Cardiac septum (tissue), 1 donor: ENCODE measurements at places on chromosomes 11 and 22.

DNA sequence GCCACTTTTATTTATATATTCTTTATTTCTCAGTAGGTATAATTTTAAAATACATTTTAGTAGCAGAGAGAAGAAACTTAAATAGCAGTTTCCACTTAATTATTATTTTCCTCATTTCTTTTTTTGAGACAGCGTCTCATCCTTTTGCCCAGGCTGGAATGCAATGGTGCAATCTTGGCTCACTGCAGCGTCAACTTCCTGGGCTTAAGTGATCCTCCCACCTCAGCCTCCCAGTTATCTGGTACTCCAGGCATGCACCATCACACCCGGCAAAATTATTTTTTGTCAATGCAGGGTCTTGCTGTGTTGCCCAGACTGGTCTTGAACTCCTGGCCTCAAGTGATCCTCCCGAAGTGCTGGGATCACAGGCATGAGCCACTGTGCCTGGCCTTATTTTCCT lies 38.3 kb downstream of the ATG13 start:
- no peak for DNase-seq

DNA sequence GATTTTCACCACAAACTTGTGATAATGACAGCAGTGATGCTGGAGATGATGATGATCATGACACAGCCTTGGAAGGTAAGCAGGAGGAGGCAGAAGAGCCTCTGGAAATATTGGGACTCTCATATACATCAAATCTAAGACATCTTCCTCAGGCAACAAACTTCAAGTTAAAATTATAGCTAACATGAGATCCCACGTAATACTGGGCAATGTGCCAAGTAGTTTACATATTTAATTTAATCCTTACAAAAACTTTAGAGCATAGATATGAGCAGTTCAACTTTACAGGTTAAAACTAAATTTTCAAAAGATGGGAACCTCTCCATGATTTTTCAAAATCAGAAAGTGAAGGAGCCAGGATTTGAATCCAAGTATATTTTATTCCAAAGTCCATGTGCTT lies 19.0 kb downstream of the OR52B2 start:
- DNase-seq, result no peak

- DNase-seq, result no peak
These were observed 15.2 kb upstream of the TCF20 start for GRCh38 chr22:42285604-42286003.

GRCh38 chr22:19048531-19048930 lies 73.7 kb downstream of the DGCR2 start:
- DNase-seq, result peak; percentile 14

GRCh38 chr11:12567746-12568460 lies 106.3 kb upstream of the TEAD1 start:
- DNase-seq, result no peak

- no peak for DNase-seq
These were observed 29.0 kb downstream of the TXN2 start for GRCh38 chr22:36452250-36452977.

GRCh38 chr11:27513389-27513788 lies 6.8 kb upstream of the LIN7C start:
- DNase-seq, result no peak

DNA sequence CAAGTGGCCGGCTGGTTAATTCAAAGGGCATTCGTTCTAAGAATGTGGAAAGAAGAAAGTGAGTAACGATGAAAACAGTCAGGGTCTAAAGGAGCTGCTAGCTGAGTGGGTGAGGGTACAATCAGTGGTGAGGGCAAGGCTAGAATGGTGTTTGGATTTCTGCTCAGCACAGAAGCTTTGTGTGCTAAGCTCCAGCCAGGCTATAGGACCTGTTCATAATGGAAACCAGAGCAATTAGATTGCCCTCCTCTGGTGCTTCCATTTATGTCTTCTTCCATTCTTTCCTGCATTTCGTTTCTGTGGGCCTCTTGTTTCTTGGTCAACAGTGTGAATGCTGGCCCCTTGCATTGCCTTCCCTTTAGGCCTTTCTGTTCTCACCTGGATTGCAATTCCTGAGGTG lies 572.9 kb upstream of the CHORDC1 start:
- DNase-seq, result no peak

GRCh38 chr11:75077316-75077715 lies 19.4 kb downstream of the OR2AT4 start:
- DNase-seq, result no peak

GRCh38 chr11:28529540-28530410 lies 421.6 kb downstream of the METTL15 start:
- DNase-seq, result no peak

DNA sequence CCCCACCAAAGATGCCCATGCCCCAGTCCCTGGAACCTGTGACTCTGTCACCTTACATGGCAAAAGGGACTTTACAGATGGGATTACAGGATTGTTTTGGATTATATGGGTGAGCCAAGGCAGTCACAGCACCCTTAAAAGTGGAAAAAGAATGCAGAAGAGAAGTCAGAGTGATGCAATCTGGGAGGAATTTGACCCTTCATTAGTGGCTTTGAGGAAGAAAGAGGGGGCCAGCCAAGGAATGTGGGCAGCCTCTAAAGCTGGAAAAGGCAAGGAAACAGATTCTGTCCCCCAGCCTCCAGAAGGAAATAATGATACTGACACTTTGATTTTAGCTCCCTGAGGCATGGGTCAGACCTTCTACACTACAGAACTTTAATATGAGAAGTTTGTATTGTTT lies 257.3 kb upstream of the ISX start:
- DNase-seq, result no peak

DNA sequence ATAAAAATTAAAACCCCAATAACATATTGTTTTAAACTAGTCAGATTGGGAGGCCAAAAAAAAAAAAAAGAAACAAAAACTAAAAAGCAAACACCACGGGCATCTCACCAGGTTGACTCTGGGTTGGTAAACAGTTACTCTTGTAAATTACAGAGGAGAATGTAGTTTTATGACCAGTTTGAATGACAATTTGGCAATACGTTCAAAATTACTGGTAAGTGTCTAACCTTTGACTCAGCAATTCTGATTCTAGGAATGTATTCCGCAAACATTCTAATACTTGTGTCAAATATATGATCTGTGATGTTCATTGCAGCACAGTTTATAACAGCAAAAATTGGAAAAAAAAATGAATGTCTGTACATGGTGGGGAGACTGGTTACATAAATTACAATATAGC lies 1376.0 kb downstream of the TBC1D22A start:
- DNase-seq, result no peak

- DNase-seq, result no peak
These were observed 1.1 kb upstream of the CNTN5 start for GRCh38 chr11:99019696-99020095.

DNA sequence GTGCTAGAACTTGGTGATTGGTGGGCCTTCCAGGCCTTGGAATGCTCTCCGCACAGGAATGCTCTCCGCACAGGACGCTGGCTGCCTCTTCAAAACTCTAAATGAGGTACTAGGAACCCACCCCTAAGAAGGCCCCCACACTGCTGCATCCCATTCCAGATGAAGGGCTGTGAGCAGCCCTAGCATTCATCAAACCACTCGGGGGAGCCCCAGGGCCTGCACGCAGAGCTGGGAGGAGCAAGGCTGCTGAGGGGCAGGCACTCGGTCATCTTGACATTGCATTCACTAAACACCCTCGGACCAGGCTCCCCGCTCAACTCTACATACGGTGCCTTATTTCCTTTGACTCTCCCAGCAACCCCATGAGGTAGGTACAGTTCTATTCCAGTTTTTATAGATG lies 49.2 kb upstream of the EMID1 start:
- peak; percentile 51 for DNase-seq

- no peak for DNase-seq
These were observed 69.4 kb downstream of the PPFIBP2 start for GRCh38 chr11:7583248-7583647.

GRCh38 chr11:85752890-85753581 lies 57.9 kb downstream of the SYTL2 start:
- no peak for DNase-seq

DNA sequence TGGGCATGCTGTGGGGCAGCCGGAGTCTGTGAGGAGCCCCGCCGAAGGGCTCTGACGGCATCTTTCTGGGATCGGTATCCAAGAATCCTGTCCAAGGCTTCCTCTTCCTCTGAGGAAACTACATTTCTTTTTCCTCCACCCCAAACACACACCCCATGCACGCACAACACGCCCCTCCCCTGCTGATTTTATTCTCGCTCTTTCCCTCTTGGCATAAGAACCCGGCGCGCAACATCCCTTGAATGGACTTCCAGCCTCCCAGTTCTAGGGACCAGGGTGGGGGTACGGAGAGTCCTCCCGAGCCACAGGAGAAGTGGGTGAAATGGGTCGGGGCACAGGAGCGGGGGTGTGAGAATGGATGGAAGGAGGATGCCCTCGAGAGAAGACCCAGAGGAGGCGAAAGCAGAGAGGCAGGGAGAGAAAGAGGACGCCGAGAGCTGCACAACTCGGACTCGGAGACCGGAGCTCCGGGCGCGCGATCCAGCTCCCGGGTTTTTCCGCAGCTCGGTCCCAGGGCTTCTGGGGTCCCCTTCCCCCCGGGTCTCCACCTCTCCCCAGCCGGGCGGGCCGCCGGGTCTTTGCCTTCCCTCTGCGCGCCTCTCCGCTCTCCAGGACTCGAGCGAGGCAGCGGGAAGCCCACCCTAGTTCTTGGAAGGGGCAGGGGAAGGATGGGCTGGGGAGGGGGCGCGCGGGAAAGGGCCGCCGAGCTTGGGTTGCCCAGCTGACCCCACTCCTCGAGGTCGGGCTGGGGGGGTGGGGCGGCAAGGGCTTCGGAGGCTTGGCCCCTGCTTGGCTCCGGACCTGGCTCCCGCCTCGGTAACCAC lies 1.5 kb upstream of the LARGE1 start:
- DNase-seq, result peak; percentile 77

DNA sequence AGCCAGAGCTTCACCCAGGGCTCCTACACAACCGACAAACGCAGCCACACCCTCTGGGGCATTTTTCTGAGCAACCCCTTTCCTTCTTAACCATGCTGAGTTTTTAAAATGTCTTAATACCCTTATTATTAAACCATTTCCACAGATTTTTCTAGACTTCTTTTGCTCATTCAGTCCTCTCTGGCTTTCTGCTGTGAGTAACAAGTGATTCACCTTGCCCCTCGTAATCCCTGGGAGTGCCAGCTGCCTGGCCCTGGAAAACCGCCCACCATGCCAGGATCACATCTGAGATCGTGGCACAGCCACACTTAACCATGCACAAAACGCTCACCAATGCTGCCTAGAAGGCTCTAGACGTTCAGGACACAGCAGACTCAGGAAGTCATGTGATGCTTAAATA lies 25.4 kb downstream of the YPEL1 start:
- no peak for DNase-seq

- no peak for DNase-seq
These were observed 71.8 kb downstream of the PIWIL4 start for GRCh38 chr11:94638902-94639373.

DNA sequence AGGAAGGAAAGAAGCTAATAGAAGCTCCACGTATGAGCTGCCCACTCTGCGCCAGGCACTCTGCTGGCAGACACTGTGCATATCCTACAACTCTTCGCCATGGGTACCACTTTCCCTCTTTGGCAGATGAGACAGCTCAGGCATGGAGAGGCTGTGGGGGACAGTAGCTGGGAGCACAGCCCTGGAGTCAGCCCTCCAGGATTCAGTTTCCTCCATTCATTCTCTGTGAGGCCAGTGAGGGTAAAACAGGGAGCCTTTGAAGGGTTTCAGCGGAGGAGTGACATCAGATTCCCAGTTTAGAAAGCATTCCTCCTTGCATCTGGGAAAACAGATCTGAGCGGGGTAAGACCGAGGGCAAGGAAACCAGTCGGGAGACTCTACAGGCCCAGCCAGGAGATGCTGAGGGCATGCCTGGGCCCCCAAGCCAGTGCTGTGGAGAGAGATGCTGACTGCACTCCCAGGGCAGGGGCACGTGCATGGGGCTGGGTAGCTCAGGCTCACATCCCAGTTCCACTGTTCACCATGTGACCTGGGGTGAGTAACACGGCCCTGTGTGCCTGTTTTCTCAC lies 58.3 kb upstream of the EMID1 start:
- peak; percentile 74 for DNase-seq

DNA sequence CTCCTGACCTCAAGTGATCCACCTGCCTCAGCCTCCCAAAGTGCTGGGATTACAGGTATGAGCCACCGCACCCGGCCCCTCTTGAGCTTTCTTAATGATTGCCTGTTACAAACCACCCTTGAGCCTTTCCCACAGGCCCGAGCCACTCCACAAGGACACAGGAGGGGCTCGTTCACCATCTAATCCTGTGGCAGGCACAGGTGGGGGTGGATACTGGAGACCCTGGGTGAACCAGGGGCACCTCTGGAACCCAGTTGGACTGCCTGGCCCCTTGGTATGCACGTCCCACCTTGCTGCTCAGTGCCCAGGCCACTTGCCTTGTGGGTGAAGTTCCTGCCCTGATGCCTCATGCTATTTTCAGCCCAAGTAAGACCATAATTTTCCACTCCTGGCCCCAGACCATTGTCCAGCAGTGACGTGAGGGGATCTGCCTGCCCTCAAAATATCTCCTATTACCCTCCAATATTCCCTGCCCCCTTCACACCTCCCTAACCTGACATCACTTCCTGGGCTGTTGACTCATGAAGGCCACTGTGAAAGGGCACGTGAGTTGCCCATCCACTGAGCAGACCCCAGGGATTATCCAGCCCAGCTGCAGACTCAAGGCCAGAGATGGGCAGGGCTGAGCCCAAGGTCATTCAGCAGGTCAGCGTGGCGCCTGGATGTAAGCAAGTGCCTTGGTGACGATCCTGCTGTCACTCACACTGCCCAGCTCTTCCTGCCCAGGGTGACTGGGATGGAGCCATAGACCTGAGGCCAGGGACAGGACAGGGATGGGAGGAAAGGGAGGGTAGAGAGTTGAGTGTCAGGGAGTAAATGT lies 19.6 kb downstream of the P2RY2 start:
- DNase-seq, result peak; percentile 75

GRCh38 chr11:83140691-83141455 lies 16.1 kb upstream of the PCF11 start:
- no peak for DNase-seq

DNA sequence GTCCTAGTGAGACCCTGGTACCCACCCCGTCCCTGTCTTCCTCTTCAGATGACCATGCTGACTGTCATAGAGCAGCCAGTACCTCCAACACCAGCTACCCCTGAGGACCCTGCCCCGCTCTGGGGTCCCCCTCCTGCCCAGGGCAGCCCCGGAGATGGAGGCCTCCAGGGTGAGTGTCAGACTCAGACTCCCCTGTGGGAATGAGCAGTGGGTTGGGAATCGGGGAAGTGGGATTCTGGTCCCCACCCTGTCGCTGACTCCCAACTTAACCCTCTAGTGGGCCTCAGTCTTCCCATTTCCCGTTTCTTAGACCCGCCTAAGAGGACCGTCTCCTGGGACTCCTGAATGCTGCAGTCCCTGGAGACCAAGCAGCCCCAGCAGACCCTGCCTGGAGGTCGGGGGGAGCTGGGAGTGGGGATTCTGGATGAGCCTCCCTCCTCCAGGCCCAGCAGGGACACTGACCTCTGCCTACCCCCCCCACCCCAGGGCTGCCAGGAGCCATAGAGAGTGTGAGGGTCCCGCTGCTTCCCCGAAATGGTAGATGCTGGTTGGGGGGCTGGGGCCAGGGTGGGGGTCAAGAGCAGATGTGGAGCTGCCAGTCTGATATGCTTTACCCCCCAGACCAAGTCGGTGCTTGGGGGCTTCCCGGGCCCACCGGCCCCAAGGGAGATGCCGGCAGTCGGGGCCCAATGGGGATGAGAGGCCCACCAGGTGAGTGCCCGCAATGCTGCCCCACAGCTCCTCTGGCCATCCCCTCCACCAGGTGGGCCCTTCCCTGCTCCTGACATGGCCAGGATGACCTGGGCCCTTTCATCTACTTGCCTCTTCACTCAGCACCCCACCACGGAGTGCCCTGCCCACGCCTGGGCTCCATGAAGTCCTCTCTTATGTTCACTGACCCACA lies 25.5 kb downstream of the EMID1 start:
- DNase-seq, result no peak

- no peak for DNase-seq
These were observed 16.7 kb upstream of the KCNQ1OT1 start for GRCh38 chr11:2716376-2717095.
